ENCODE measurements at places on chromosomes 7 and 10.

DNA sequence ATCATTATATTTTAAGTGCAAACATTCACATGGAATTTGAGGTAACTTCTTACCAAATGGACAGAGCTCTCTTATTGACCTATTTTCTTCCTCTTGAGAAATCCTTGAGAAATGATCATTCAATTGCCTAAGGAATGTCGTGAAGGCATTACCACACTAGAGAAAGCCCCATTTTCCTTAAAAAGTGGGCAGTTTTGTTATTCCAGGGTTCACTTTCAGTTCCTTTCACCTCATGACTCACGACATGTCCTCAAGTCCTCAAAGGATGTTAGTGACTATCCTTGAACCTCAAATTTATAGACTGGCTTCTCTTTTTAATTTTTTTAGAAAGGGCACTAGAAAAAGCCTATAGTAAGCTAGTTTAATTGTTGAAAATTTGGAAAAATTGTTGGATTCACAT lies 40.4 kb upstream of the SMIM30 start:
- no peak for DNase-seq

GRCh38 chr7:17477182-17477581 lies 178.7 kb downstream of the AHR start:
- no peak for DNase-seq

DNA sequence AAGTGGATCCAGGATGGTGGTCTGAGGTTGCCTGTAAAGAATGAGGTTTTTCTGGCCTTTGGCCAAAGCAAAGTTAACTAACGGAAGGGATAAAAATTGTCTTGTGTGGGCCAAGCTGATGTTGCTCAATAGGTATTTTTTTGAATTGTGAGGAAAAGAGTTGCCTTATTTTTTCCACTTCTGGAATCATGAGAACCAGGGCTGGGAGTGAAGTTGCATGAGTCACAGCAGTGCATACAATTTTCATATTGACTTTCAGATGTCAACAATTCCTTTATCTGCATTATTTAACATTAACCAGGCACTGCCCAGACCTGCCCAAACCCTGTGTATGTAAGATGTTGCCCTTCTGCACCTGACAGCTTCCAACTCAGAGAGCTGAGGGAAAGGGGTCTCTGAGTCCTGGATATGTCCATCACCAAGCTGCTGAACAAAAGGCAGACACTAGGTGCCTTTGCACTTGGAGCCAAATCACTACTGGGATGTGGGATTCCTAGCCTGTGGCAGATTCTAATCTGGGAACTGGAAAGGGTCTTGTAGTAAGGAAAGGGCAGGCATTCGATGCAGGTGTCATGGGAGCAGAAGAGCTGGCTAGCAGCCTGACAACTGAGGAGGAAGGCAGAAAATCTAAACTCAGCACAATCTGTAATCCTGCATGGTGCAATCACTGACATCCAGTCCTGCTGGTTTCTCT lies 52.3 kb upstream of the SLC35B4 start:
- DNase-seq: peak; percentile 47

DNA sequence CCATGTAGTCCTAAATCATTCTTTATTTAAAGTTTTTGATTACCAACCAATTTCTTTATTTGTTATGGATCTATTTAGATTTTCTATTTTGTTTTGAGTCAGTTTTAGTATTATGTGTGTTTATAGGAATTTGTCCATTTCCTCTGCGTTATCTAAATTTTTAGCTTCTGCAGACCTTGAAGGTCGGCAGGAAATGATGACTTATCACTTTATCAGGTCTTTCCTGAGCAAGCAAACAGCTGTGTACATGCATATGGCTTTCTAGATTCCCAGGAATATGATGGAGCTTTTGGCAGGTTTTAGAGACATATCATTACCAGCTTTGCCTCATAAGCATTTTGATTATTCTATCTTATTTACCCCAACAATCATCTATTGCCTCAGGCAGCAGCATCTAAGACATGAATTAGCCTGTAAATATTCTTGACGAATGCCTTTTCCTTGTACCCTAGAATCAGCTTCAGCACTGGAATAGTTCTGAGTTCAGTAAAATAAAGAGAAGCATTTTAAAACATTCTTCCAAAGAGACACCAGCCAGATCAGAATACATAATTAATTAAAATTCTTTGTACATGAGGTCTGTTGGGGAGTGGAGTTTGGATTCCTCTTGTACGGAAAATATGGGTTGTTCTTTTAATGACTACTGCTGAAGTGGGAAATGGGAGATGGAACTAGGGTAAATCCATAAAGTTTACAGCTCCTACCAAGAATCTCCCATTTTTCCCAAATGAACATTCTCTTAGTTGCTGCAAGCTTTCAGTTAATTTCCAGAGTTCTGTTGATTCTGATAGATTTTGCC lies 408.8 kb upstream of the SEMA3C start:
- no peak for DNase-seq

DNA sequence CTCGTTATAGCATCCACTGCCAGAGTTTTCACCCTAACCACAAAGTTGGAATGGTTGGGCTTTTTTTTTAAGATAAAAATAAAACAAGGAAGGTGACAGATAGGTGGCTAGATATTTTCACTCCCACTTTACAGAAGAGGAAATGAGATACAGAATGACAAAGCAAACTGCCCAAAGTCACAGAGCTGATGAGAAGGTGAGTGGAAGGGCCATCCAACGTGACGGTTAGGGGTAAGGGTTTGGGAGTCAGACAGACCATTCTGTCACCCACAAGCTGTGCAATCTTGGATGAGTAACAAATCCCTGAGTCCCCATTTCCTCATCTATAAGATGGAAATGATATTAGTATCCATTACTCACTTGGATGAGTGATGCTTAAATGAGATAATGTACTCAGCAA lies 106.9 kb upstream of the PDLIM1 start:
- DNase-seq: peak; percentile 52

- DNase-seq: no peak
These were observed 662 bp downstream of the DNAJC2 start for GRCh38 chr7:103343758-103344452.

DNA sequence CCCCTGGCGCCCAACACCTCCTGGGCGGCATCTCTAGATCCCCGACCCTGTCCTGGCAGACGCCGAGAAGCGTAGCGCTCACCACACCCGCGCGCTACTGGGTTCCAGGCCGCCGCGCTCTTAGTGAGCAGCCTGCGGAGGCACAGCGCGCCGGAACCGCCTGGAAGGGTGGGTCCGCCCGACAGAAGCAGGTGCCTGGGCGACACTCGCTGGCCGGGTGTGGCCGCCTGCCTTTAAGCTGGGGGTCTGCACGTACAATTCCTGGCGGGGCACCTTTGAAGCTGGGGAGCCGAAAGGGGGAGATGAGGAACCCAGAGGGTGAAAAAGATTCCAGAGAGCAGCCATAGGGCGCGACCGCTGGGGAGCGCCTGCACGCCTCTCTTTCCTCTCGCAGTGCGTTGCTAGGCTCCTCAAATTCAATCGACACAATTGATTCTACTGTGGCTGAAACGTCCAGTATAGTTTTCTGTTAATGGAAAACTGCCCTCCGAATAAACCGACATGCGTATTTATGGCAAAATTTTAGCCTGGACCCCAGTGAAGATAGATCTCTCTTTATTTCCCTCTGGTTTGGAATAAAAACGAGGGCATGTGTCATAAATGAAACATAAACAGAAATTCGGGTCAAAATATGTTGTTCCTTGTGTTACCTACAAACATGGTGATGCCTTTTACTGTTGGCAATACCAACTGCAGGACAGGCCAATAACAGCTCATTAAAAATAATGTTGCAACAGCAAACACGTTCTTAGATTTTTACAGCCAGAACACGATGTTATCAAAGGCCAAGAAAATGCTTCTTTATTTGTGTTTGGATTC lies 4.6 kb downstream of the HMX3 start:
- DNase-seq: no peak

DNA sequence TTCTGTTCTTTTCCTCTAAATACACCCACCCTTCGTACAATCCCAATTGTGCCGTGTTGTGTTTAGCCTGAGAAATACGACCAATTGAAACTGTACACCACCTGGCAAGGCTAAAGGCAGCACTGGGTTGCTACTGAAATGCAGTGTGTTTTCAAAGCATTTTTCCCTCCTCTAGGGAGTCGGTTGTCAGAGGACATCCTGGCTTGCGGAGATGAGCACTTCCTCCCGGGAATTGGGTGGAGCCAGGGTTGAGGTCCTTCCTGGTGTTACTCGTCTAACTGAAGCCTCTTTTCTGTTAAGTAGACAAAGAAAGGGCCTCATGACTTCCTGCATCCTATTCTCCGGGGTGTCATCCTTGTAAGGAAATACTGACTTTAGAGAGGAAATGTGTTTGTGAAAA lies 133.5 kb downstream of the MTPAP start:
- no peak for DNase-seq

- peak; percentile 54 for DNase-seq
These were observed 72.4 kb upstream of the LRRC17 start for GRCh38 chr7:102840404-102840803.

DNA sequence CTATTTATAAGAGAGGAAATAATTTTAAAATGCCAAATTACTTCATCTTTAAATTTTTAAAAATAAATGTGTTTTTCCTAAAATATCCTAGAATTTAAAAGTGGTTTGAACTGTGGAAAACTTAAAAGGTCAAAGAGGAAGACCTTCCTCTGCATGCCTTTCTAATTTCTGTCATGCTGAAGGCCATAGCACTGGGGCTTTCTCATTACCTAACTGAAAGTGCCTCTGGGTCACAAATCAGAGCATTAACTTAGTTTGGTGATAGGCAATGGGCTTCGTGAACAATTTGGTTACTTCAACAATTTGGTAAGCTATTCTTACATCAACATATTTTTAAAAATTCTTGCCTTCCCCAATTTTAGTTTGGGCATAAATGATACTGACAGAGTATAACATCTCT lies 100.2 kb upstream of the SAMD8 start:
- no peak for DNase-seq

GRCh38 chr7:1536743-1537534 lies 6.4 kb downstream of the MAFK start:
- DNase-seq: peak; percentile 96

GRCh38 chr7:149664176-149664575 lies 109.2 kb downstream of the ZNF467 start:
- DNase-seq: no peak

DNA sequence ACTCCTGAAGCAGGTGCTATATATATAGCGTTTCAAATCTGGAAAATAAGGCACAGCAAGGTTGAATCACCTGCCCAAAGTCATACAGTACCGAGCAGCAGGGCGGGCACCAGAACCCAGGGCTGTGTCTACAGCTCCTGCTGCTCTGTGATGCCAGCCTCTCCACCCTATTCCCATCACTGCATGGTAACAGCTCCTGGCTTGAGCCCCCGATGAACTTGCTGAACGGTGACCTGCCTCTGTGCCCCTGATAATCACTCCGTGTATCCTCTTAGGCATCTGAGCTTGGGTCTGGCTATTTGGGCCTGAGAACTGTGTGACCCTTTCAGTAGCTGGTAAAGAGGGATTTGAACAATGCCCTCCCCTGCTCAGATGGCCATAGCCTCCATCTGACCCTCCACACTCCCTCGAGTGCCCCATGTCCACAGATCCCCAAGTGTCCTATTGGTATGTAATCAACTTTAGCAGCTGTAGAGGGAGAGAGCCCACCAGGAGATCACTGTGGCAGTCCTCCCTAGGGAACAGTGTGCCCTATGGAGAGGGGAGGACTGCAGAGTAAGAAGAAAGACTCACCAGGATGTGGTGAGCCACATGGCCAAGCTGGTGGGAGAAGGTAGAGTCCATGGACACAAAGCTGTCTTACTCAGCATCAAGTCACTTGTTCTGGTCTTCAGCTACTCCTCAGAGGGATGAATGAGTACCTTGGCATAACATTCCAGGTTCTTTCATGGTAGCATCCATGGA lies 1.1 kb upstream of the ARHGAP22 start:
- peak; percentile 84 for DNase-seq

DNA sequence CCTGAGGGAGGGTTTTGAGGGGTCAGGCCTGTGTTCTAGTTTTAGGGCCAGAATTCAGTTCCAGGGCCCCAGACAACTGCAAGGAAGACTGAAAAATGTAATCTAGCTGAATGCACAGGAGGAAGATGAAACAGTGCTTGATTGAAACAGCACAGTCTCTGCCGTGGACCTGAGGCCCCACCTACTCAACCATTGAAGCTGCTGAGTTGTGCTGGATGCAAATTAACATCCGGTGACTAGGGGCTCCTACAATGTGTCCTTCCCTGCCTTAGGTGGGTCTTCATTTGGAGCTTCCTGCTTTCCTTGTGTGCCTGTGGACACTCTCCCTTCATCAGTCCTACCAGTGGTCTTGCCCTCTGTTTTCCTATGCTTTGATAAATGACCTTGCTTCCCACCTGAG lies 5.7 kb downstream of the GLRX3 start:
- DNase-seq: no peak

DNA sequence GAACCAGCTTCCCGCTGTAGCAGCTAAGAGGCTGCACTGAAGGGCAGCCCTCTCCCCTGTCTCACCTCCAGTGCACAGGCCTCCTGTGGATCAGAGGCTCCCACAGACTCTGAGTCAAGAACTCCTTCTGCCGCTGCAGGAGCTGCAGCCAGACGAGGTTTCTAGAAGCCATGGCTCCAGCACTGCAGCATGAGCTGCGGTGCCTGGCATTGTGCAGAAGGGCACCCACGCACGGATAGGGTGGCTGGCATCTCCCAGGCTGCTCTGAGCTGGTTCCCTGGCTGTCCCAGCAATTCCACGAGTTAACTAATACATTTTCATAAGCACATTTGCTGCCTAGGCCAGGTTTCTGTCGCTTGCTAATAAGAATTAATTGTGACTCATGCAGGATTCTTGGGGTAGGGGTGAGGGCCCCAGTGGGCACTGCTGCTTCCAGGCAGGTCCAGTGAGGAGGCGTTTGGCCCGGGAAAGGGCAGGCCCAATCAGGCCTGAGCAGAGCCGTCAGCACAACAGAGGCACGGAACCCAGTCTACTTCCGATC lies 594.2 kb downstream of the DNAJB6 start:
- no peak for DNase-seq

DNA sequence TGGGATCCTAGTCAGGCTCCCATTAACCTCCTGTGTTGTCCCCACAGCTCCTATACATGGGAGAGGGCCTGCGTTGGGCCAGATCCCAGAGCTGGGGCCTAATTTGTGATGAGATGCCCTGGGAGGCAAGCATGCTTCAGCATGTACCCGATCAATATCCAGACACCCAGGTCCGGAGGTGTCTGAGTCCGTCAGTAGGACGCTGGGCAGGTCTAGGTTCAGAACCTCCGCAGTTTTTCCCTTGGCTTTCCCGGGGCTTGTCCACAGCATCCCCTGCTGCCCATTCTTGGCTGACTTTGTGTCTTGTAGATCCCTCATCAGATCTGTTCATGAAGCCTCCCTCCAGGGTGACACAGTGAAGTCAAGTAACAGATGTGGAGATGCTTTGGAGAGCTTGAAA lies 32.7 kb upstream of the RBAK start:
- DNase-seq: no peak

DNA sequence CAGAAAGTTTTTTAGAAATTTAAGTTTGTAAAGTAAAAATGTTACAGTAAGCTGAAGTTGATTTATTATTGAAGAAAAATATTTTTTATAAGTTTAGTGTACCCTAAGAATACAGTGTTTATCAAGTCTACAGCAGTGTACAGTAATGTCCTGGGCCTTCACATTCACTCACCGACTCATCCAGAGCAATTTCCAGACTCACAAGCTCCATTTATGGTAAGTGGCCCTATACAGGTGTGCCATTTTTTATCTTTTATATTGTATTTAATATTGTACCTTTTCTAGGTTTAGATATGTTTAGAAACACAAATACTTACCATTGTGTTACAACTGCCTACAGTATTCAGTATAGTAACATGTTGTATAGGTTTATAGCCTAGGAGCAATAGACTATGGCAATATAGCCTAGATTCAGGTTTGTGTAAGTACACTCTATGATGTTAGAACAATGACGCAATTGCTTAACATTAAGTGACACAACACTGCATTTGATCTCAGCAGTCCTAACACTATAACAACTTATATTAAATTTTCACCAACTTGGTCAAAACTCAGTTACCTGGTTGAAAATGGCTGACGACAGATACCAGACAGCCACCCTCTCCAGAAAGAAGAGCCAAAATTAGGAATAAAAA lies 45.7 kb downstream of the HIBADH start:
- no peak for DNase-seq
